ENCODE measurements at places on chromosomes 5 and 9.

DNA sequence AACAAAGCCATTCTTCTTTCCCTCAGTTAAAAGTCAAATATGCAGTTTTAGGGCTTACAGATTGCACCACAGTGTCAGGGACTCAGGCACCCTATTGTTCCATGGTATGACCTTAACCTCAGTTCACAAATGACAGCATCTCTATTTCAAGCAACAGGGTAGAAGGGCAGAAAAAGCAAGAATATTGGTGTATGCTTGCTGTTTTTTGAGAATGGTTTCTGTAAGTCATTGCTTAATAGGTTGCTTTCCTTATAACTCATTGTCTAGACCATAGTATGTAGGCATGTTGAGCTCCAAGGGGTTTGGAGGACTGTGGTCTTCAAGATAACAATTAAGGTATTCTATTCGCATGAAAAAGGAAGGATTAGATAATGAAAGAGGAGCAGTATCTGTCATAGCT, 183.5 kb upstream of the EDIL3 start:
- DNase-seq, result no peak

DNA sequence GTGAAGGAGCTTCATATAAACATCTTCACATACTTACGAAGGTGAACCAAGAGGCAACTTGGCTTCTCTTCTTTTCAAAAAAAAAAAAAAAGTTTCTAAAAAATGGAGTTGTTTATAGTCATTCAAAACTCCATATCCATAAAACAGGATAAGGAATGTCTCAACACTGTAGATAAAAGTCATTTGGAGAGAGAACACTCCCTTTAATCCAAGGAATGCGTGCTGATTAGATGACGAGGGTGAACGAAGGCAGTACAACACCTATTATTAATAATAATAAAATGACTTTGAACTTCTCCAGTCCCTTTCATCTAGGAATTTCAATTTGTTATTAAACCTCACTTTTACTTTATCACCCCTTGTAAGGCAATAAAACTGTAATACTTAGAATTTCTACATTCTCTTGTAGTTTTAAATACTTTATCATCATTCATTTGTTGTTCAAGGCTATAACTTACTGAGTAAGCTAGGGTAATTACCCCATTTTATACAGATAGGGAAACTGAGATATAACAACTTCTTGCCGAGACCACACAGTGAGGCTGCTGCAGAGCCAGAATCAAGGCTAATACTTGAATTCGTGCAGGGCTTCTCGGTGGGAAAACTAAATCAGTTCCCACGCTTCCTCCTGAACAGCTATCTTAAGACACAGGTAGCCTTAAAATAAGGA, 377.1 kb downstream of the EFNA5 start:
- DNase-seq, result no peak

GRCh38 chr9:137545123-137545522, 5.1 kb downstream of the PNPLA7 start:
- DNase-seq, result no peak

GRCh38 chr9:70535546-70536323, 121.3 kb upstream of the KLF9 start:
- no peak for DNase-seq

- no peak for DNase-seq
Measured at GRCh38 chr5:120365656-120366446, 98.2 kb upstream of the PRR16 start.

DNA sequence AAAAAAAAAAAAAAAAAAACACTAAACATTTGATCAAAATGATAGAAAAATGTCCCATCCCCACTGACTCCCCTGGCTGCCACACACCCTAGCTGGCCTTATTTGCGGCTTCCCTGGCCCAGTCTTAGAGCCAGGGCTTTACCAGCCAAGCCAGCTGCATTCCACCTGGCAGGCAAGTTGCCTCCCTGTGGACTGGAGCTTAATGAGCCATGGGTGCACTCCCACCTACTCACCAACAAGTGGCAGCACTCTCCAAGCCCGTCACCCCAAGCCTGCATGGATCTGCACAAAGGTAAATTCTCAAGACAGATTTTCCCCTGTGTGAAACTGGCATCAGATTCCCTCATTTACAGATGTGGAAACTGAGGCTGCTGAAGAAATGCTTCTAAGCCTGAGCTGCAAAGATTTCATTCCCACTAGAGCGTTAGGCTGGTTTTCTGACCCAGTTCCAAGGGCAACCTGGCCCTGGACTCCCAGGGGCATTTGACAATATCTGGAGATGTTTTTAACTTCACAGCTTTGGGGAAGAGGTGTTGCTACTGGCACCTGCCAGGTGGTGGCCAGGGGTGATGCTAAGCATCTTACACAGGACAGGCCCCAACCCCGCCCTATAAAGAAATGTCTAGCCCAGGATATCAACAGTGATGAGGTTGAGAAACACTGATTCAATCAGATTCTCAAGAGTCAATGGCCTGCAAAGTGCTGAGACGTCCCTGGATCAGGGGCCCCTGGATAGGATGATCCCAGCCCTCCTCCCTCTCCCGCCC, 21.9 kb upstream of the VDAC1 start:
- peak; percentile 64 for DNase-seq

DNA sequence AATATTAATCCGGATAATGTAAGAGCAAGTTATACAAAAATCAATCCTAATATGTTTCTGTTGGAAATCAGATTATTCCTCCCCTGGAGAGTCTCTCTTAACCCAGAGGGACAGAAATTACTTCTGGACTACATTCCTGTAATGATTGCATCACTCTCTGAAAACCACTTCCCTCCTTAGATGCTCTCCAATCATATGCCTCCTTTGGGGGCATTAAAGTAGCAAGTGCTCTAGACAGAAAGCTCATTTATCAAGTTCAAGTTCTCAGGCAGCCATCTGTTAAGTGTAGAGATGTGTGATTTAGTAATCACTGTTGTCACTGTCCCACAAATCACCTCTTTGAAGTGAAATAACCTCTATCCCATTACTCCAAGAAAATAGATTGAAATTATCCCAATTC, 247.1 kb downstream of the SLCO4C1 start:
- no peak for DNase-seq

DNA sequence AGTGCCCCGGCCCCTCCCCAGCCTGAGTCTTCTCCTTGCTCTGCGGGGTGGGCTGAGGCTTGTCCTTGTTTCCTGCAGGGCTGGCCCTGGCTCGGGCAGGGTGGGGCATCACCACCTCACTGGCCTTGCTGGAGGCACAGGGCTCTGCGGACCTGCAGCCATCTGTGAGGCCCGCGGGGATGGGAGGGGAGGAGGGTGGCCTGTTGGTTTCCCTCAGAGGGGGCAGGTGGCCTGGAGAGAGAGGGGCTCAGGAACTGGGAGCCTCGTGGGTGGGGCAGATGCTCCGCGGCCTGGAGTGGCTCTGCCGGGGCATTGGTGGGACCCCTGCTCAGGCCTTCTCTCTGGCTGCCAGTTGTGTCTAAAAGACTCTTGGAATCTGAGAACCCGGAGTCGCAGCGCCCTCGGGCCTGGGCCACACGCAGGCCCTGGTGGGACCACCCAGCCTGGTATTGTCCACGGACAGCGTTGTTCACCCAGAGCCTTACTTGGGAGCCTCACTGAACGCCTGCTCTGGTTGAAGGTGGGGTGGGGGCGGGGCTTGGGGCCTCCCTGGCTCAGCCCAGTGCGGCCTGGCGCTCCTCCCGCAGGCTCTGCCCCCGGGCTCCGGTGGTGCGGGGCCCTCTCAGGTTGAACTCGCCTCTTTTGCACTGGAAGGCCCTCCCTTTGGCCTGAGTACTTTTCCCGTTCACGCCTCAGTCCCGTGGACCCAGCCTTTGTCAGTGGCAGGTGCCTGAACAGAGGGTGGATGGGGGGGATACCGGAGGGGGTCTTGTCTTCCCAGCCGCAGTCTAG, 111.3 kb downstream of the RXRA start:
- no peak for DNase-seq

DNA sequence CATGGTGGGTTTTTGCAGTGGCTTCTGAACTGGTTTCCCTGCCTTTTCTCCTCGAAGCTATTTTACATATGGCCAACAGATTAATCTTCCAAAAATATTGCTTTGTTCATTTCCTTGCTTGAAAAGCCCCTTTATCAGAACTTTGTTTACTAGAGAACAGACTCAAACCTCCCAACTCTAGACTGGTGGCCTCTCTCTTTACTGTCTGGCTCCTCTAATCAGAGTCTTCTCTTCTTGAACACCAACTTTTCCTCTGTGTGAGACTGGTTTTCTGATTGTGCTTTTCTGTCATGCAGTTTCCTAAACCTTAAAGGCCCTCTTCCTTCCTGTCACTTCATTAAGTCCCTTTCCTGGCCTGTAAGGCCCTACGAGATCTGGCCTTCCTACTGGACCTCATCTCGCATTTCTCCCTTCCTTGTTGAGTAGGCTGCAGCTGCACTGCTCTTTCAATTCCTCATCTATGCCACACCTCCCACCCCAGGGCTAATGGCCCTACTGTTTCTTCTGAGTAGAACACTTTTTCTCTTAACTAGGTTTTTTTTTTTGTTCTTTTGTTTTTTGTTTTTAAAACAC, 5.7 kb downstream of the C9orf43 start:
- no peak for DNase-seq

Data from naive thymus-derived CD4-positive, alpha-beta T cell (primary cell).